Cerebellum (tissue), 4 donors: ENCODE measurements at places on chromosomes 12 and 14. TPM values are rescaled to one million over a fixed set of nuclear protein-coding genes. Genes with fewer than 3 reads are reported as not detected.

Gene AVPR1A
- total RNA-seq = 1.9 TPM

Gene OR4E2
- total RNA-seq = not detected

Gene FICD
- total RNA-seq = 3.4 TPM

Gene LTB4R
- 3.5 TPM for total RNA-seq

Gene EML5
- 31.1 TPM for total RNA-seq

Gene C14orf180
- 0.18 TPM for total RNA-seq

Gene SLCO1B1
- total RNA-seq = not detected

Gene LMO3
- total RNA-seq = 62.1 TPM

Gene LTB4R2
- total RNA-seq = 4.0 TPM

Gene PRKD1
- total RNA-seq = 26.0 TPM

Gene ISM2
- 0.45 TPM for total RNA-seq

Gene DNAH10
- total RNA-seq = 2.1 TPM

Gene RAD9B
- 0.91 TPM for total RNA-seq

Gene ZNF664
- 113 TPM for total RNA-seq

Gene LAG3
- total RNA-seq = 0.36 TPM
